ENCODE measurements at places on chromosomes 5 and 9. TPM values are rescaled to one million over a fixed set of nuclear protein-coding genes. Genes with fewer than 3 reads are reported as not detected.

DNA sequence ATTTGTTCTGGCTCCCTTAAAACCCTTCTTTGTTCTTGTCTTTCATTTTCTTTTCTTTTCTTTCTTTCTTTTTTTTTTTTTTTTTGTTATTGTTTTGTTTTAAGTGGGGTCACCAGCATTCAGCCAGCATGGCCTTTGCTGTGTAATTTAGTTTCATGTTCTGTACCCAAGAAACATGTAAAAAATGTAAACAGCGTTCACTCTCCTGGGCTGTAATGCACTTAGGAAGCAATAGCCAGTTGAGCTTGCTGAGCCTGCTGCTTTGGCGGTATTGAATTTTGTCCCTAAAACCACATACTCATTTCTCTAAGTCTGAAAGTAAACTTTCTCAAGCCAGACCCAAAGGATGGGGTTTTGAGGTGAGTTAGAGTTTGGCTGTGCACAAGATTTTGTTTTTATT lies 158.6 kb downstream of the PAPPA start:
- no peak for DNase-seq

- no peak for DNase-seq
These were observed 639.3 kb downstream of the MTRR start for GRCh38 chr5:8508231-8508630.

DNA sequence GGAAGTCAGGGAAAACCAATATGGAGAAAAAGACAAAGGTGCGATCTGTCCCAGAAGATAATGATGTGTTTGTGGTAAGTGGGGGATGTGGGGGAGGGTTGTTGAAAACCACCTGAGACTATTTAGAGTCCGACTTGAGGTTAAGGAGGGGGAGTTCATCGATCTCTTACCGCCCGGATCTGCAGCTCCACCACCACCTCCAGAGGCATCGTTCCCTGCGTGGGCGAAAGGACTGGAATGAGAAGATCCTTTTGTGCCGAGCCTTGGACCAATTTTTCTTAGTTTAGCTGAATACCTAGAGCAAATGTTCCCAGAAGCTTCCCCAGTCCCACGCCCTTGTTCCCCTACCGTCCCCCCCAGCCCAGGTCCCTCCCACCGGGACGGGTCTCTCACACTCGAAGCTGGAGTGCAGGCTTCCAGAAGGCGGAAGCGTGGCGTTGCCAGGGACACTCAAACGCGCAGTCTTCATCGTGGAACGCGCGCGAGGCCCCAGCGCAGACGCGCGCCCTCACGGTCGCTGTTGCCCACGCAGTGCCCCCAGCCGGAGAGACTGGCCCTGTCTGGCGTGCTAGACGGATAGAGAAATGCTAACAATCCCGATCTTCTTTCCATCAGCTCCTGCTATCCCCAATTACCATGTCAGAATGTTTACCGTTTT lies at the start of gene SPATA6L:
Gene SPATA6L (minus strand): TSS at position 439 of the 658 bp plus-strand sequence. CDS start 230 bp downstream, at position 209.
- DNase-seq: peak; percentile 39

SLC1A1 gene
- total RNA-seq: 5.6 TPM

SPATA31D4 gene
- not detected for total RNA-seq

Data from omental fat pad (tissue), 4 donors.